Epithelial cell of prostate (primary cell): ENCODE measurements at places on chromosomes 5 and 9.

DNA sequence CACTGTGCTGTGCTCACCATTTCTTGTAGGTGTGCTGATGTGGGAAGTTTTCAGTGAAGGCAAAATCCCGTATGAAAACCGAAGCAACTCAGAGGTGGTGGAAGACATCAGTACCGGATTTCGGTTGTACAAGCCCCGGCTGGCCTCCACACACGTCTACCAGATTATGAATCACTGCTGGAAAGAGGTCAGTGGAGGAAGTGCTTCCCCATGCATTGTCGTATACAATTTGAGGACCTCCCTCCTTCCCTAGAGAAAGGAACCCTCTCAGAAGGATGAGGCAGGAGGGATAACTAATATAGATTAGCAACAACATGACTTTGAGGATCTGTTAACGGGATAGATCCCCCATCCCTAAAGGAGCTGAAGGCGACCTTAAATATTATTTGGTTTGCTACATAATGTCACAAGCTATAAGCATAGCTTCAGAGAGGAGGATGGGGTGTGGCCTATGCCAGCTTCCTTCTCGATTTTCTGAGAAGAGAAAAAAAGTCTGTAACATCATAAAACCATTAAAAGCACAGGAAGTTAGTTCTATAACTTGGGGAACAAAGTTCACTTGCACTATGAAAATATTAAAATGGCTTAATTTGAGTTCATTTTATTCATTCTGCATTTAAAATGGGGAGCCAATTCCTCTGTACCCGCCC, 17.0 kb upstream of the CYFIP2 start:
- DNase-seq = no peak

- no peak for DNase-seq
Observed at GRCh38 chr9:135804581-135805421, 102.5 kb downstream of the CAMSAP1 start.

DNA sequence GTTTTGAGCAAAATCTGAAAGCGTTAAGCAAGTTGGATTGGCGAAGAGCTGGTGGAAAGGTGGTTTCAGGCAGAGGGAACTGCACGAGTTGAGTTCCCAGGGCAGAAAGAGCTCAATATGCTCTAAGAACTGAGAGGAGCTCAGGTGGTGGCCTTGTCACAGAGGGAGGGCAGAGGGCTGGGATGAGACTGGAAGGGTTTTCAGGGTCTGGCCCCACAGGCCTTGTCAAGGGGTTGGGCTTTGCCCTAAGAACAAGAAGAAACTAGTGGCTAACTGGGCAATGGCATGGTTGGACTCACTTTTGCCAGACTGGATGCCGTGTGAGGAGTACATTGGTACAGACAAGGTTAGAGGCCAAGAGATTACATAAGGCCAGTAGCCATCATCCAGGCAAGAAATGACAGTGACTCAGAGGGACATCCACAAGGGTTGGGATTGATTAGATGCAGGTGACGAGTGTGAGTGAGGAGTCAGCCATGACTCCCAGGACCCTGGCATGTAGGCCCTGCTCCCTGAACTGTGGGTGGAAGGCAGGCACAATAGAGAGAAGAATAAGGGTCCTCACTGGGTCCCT, 75.1 kb upstream of the SMIM23 start:
- no peak for DNase-seq

DNA sequence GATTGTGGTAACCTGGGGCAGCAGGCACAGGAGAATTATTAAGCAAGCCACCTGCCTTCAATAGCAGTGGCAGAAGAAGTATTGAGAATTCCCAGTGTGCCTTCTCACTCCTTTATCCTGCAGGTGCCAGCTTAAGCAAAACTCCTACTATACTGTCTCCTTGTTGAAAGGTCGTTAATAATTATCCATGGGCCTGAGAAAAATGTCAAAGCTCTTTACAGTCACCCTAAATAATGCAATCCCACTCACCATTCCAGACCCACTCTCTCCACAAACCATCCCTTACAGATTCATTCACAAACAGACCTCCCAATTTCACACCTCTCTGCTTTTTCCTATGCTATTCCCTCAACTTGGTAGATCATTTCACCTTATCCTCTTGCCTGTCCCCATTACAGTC, 161.5 kb upstream of the TRIM32 start:
- no peak for DNase-seq

DNA sequence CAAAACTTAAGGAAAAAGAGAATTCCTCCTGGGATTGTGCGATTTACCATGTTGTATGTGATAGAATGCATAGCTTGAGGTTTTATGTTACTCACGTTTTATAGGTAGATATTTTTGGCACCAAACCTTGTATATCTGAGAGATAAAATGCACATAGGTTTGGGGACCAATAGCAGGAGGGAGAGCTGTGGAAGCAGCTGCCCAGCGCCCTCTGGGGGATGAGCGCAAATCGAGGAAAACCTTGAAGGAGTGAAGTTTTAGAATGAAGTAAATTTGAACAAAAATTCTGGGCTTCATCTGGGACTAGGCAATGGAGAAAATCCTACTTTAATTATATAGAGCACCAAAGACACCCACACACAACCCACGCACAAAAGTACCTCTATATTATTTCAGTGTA, 197.0 kb downstream of the ADCY2 start:
- no peak for DNase-seq

GRCh38 chr9:36575411-36575882, 2.8 kb downstream of the MELK start:
- no peak for DNase-seq

- DNase-seq = no peak
Observed at GRCh38 chr5:30765227-30765626, 428.3 kb upstream of the CDH6 start.

- no peak for DNase-seq
Observed at GRCh38 chr5:121698690-121699089, 153.0 kb upstream of the FTMT start.

- DNase-seq = peak; percentile 63
Observed at GRCh38 chr9:14119694-14120514, 194.0 kb downstream of the NFIB start.

- DNase-seq = no peak
Observed at GRCh38 chr9:89916001-89916597, 311.3 kb downstream of the GADD45G start.

DNA sequence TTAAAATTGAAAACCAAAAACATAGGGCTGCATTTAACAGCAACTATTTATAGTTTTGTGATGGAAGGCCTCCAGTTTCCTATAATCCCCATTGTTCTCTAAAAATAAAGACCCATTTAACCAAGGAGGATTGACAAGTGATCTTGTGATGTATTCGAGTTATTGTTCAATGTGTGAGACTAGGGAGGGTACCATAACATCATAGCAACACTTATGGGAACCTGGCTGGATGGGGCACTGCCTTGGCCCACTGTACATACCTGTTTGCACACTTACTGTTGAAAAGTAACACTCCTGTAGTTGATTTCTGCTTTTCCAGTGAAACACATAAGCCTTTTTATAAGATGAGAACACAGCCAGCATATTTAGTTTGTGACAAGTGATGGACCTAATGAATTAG, 32.3 kb downstream of the MACIR start:
- no peak for DNase-seq

DNA sequence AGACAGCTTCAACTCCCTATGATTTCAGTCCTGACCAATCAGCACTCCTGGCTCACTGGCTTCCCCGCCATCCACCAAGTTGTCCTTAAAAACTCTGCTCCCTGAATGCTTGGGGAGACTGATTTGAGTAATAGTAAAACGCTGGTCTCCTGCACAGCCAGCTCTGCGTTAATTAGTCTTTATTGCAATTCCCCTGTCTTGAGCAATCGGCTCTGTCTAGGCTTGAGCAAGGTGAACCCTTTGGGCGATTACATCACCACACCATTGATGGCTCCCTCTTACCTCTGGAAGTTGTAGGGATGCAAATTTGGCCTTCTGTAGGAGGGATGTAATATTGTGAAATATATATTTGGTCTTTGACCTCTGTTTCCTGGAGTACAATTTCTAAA, 2.9 kb upstream of the SLC23A1 start:
- no peak for DNase-seq

- no peak for DNase-seq
Observed at GRCh38 chr5:180328296-180329137, 24.6 kb downstream of the GFPT2 start.

- no peak for DNase-seq
Observed at GRCh38 chr9:108786322-108786721, 69.5 kb downstream of the ACTL7B start.

DNA sequence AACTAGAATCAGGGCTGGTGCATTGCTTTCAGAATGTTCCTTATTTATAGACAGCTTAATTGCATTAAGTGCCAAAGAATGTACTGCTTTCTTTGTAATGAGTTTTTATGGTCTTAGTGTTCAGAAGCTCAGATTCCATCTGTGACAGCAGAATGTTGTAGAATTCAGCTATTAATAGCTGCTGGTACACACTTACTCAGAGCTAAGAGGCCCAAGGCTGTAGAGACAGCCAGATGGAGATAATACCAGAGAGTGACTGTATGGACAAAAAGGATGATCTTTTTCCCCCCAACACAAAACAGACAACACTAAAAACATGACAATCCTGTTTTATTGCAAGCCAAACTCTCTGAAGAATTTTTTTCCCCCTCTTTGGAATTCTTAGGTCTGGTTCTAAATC, 50.2 kb downstream of the PPP2R2B start:
- no peak for DNase-seq

DNA sequence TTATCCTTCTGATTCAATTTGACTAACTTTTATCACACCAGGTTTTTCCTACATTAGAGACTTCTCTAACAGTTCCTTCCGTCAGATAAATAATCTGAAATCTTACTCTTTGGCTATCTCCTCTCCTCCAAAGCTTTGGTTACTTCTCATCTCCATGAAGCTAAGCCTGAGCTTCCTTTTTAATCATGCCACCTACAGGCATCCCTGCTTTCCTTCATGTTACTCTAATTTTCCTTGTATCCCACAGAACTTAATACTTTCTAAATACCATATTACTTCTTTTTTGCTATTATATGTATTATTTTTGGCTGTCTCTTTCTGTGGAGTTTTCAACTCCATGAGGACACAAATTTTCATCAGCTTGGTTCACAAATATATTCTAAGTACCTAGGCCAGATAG, 49.7 kb downstream of the C9 start:
- DNase-seq = no peak

DNA sequence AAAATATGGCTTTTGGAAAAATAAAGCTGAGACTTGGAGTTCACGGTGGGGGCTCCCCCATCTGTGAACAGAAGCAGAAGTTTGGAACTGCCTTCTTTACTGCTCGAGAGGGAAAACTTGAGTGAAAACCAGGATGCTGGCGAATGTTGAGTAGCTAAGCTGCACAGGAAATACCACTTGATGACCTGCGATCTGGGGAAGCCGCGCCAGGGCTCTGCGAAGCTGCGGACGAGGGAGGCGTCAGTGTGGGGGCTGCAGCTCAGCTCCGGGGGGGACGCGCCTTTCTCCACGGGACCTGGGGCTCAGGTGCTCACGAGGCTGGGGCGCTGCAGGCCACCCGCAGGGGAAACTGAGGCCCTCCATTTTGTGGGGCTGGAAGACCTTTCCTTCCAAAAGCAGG, 62.3 kb downstream of the TENT4A start:
- DNase-seq = no peak

DNA sequence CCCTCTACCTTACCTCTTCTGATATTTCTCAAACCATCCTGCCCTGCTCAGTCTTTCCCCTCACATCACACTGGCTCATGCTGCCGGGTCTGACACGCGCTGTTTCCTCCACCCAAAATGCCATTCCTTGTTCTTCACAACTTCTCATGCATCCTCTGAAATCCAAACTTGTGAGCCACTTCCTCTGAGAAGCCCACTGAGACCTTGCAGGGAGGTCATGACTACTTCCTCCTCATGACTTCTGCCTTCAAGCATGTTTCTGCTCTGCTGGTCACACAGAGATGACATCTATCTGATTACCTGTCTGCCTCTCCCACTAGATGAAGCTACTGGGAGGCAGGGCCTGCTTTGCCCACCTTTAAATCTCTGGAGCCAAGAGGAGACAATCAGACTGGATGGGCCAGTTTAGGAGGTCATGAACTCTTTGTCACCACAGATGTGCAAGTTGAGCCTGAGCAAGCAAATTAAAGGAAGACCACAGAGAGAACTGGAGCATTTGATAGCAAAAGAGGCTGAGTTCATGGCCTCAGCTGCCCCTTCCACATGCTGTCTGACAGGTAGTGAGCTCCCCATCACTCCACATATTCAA, 119.8 kb upstream of the TBC1D2 start:
- peak; percentile 27 for DNase-seq

DNA sequence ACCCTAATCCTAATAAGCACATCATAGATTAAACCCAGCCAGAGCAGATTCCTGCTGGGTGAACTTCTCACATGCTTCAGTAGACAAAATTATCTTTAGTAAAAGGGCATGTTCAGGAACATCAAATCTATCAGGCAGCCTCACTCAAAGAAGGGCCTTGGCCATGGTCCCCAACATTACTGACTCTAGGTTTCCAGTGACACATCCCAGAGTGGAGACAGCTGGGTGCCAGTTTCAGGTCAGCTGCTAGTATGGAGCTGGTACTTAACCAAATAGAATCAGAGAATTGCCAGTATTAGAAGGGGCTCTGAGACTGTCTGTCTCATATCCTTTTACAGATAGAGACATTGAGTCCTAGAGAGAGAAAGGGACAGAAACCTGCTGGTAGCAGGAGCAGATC, 44.1 kb upstream of the GALNT10 start:
- DNase-seq = no peak

DNA sequence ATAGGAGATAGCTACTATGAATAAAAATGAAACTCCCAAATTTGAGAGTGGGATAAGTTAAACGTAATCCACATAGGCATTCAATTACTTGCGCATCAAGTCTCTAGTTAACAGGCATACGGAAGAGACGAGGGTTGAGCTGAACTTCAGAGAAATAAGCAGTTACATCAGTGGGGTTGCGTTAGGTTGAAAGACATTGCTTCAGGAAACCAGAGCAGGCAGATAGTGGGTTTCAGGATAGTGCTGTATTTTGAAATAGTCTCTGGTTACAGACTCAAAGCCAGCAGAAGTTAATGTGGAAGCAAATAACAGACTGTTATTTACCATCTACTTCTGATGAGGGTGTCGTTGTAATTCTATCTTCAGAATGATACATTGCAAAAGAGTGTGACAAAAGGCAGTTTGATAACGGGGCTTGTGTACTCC, 533.4 kb downstream of the PDE4D start:
- DNase-seq = no peak

- no peak for DNase-seq
Observed at GRCh38 chr9:128383007-128383753, 12.0 kb downstream of the URM1 start.

GRCh38 chr9:83313781-83314180, 224.4 kb downstream of the FRMD3 start:
- DNase-seq = no peak

DNA sequence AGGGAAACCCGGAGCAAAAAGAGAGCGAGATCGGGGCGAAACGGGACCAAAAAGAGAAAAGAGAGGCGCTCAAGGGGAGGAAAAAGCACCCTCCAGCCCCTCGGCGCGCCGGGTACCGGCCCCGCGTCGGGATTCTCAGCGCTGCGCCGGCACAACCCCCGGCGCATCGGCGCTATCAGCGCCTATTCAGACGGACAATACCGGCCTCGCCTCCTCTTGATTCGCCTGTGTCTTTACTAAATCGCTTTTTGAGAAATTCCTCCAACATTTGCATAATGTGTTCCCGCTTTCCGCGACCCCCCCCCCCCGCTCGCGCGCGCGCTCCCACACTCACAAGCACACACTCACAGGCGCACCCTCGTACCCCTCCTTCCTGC, 578 bp downstream of the LHX6 start:
- no peak for DNase-seq
